NCI-H1930 (cell line): ENCODE measurements at places on chromosomes 7 and 10.

- no peak for DNase-seq
Measured at GRCh38 chr7:53397911-53398310, 362.5 kb downstream of the POM121L12 start.

DNA sequence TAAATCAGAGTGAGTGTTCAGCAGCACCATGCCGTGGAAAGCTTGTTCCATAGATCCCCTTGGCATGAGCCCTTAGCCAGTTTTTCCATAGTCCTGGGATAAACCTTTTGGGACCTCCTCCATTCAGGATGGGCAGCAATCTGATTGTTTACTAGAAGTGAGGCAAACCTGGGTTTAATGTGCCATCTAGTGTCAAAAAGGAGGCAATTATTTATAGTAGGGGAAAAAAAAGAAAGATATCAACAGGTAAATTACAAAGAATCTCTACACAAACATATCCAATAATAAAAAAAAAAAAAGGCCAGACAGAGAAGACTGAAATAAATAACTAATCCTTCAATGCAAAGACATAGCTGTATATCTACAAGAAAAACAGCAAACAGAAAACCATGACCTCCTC is 229.0 kb upstream of the STK17A start:
- no peak for DNase-seq

DNA sequence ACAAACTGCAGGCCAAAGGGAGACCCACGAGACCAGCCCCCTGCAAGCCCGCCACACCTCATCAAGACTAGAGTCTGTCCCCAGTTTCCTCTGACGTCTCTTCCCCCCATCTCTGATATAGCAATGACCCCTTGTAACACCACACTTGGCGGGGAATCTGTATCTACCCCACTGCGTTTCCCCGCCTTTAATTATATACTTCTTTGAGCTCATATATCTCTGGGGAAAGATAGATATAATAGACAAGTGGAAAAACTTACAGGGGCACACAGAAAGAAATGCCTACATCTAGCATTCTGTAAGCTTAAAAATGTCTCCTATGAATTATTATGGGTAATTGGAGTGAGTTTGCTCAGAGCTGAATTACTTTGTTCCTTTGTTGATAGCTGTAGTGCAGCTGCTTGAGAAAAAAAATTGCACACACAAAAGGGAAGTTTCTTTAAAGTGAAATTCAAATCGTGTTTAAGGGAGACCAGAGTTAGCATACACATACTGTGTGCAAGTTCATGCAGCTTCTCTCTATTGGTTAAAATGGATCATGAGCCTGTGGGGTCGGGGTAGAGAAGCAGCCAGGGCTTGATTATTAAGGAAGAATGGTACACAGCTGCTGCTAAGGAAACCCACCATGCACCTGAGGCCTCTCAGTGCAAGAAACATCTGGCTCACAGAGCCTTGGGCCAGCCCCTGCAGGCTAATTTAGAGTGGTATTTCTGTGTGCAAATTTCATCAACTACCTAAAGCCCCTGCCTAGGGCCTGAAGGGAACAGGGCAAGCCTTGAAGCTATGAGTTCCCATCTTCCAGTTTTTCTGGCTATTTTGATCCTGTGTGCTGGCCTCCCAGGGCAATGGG is 32.5 kb downstream of the CDCA7L start:
- DNase-seq, result no peak

GRCh38 chr7:33700001-33700899 is 205.1 kb upstream of the BMPER start:
- no peak for DNase-seq

GRCh38 chr7:104142147-104142546 is 65.7 kb downstream of the ORC5 start:
- DNase-seq, result no peak

DNA sequence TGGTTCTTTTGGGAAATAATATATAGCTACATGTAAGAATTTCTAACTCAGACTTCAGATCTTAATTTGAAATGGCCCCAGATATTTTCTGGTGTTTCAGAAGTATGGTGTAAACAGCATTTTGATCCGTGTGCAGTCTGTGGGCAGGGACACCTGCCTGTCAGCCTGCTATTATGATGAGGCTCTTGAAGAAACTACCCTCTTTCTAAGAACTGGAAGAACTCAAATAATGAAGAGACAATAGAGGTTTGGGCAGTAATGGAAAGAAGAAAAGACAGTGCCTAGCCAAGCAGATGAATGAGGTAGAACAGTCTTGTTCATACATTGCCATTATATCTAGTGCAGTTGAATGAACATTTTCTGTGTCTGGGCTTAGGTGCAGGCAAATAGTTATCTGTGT is 256.6 kb downstream of the ARHGAP21 start:
- DNase-seq, result no peak

DNA sequence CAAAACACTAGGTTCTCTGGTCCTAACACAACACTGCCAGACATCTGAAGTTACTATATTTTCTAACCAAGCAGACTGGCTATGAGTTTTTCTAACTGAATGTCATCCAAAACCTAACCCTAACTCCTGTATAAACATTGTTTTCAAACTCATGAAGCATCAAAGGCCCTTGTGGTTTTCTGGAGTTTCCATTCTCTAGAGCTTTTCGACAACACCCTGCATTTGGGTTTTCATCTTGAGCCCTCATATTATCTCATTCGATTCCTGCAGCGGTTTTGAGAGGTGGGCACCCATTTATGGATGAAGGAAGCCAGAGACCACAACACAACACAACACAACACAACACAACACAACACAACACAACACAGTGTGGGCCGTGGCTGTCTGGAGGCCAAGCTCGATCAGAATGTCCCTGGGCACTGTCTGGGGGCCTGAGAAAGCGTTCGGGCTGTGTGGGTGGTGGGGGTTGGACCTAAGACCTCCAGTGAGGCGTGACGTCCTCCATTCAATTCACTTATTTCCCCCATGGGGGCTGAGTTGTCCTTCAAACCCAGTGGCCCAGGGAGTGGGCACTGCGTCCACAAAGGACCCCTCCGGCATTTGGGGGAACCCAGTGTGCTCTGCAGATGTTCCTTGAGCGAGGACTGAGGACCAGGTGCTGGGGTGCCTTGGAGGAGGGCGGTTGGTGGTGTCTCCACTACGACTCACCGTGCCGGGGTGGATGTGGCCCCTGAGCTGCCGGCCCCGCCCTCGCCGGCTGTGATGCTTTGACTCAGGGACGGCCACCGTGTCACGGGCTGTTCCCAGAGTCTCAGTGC is 490.4 kb downstream of the DNAJB6 start:
- no peak for DNase-seq

DNA sequence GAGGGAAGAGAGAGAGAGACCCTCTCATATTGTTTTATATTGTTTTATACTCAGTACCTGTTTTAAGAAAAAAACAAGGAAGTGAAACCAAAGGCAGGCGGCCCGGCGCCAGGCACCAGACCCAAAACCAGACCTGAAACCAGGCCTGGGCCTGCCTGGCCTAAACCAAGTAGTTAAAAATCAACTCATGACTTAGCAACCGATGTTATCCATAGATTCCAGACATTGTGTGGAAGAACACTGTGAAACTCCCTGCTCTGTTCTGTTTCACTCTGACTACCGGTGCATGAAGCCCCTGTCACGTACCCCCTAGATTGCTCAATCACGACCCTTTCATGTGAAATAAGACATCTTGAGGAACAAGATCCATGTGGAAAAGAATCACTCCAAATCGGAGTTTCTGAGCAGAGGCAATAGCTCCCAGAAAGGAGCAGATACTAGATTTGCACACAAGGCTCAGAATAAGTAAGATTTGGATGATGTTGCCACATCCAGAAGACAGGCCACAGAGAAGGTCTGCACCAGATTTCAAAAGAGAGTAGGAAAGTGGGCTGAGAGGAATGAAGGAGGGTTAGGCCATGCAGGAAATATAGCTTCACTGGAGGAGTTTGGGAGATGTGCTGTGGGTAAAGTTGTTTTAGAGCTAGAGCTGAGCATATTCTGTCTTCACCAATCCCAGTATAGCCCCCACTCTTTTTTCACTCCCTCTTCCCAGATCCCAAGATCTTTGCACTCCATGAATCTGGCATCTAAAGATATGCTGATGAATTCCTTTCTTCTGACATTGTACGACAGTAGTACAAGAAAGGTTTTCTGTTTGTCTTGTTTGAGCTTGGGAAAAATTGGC is 8.8 kb upstream of the ZNF248 start:
- no peak for DNase-seq

DNA sequence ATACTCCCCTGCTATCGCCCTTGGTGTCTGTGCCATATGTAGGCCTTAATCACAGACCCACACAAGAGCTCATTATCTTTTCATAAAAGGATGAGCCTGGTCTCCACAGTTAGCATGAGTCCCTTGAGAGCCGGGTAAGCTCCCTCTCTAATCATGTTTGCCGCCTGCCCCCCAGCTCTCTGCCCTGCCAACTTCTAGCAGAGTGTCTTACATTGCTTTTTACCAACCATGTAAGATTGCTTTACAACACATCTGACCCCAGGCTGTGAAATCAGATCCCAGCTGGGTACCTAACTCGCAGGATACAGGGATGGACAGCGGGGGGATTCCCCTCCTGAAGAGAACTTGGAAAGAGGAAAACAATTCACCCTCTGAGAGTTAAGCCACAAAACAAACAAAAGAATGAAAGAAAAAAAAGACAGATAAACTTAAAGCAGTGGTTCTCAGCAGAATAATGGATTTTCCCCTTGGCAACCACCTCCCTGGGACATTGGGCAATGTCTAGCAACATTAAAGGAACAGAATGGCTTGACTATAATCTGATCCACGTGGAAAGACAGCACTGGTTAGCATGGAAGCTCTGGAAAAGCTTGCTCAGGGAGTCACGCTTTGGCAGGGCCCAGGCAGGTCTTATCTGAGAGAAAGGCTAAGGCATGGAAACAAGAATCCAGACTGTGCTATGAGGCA is 39.4 kb upstream of the ATOH7 start:
- no peak for DNase-seq

DNA sequence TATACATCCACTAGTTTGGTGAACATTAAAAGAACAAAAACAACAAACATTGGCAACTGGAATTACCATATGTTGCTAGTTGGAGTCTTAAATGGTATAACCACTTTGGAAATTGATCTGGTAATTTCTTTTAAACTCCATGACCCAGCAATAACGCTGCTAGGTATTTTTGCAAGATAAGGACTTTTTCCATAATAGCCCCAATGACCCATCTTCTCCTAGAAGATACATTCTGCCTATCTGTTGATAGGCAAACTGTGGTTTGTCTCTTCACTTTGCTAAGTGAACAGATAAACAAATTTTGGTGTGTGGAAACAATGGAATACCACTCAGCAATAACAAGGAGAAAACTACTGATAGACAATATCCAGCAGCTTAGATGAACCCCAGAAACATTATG is 30.6 kb upstream of the MTURN start:
- DNase-seq, result no peak

DNA sequence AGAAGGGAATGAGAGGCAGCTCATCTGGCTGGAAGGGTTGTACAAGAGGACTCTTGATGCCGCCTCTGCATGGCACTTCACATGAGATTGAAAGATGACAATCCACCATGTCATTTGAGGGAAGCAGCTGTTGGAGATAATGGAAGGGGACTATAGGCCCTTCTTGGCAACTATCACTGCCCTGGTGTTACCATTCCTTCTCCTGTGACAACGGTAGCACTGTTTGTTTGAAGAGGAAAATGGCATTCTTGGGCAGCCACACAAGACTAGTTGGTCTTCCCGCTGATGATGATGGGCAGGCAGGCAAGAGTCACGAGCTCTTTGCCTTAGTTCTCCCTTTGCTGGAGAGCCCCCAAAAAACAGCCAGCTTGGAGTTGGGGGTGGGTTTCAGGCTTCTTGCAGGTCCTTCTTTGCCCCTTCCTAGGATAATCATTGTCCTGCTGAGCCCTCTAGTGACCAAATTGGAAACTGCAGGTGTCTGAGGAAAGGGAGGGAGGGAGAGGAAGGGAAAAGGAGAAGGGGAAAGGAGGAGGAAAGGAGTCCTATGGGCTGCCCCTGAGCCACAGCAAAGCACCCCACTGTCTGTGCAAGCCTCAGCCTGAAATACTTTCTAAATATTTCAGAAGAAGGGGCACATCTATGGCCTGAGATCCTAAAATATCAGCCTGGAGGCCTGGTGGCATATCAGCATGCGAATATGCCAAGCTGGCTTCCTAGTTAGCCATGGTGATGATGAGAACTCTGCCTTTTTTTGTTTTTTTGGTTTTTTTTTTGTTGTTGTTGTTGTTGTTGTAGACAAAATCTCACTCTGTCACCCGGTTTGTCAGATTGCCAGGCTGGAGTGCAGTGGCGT is 165.6 kb upstream of the KMT2E start:
- DNase-seq, result peak; percentile 18

GRCh38 chr10:488933-489215 is 200.6 kb downstream of the DIP2C start:
- no peak for DNase-seq

DNA sequence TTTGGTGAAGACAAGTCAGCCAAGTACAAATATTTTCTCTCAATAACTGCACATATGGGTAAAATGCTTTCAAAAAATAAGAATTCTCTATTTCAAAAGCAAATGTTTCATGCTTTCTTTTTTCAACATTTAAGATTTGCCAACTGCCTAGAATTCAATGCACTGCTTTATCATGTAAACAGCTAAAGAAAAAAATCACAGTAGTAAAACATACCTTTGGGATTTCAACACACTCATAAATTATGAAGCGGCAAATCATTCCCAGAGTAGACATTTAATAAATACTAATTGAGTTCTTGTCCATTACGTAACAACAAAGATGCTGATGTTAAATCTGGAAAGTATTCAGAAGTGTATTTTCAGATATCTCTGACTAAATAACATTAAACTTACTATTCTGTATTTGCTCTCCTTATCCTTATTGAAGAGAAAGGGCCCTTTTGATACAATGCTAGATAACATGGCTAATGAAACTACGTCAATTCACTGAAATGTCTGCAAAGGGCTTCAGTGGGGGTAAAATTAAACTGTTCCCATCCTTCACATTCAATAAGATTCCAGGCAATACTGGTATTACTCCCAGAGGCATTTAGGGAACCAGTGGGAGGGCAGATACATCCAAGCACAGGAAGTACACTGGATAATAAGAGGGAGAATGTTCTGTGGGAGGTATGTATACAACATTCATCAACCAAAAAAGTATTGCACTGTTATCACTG is 13.9 kb downstream of the NAPEPLD start:
- DNase-seq, result no peak

DNA sequence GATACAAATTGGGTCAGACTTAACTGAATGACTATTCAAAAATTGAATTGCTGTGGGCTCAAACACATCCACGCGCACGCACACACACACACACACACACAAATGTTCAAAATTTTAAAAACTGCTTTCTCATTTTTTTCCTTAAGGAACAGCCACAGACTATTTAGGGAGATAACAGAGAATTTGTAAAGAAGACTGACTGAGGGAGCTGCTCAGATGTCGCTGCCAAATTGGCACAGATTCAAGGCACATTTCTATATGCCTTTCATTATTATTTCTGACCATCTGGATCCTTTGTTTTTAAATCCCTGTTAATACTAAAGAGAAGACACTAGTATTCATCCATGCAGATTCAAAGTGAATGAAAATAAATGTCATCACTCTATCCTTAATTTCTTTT is 154.8 kb downstream of the DGKB start:
- DNase-seq, result no peak

GRCh38 chr7:19455623-19456022 is 253.2 kb downstream of the POLR1F start:
- DNase-seq, result no peak
